GF-D8 (cell line): ENCODE measurements at places on chromosomes 12 and 14.

- peak; percentile 70 for DNase-seq
Observed at GRCh38 chr12:42382013-42382696, 56.2 kb downstream of the PPHLN1 start.

DNA sequence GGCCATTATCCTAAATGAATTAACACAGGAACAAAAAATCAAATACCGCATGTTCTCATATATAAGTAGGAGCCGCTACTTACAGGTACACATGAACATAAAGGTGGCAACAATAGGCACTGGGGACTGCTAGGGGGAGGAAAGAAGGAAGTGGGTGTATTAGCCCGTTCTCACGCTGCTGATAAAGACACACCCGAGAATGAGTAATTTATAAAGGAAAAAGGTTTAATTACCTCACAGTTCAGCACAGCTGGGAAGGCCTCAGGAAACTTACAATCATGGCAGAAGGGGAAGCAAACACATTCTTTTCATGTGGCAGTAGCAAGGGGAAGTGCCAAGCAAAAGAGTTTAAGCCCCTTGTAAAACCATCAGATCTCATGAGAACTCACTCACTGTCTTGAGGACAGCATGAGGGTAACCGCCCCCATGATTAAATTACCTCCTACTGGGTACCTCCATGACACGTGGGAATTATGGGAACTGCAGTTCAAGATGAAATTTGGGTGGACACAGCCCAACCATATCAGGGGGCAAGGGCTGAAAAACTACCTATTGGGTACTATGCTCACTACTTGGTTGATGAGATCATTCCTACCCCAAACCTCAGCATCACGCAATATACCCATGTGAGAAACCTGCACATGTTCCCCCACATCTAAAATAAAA is 16.4 kb upstream of the MIA2 start:
- no peak for DNase-seq

GRCh38 chr14:82537831-82538230 is 1004.2 kb upstream of the SEL1L start:
- no peak for DNase-seq

- no peak for DNase-seq
Observed at GRCh38 chr12:132484891-132485441, 5.0 kb upstream of the FBRSL1 start.

DNA sequence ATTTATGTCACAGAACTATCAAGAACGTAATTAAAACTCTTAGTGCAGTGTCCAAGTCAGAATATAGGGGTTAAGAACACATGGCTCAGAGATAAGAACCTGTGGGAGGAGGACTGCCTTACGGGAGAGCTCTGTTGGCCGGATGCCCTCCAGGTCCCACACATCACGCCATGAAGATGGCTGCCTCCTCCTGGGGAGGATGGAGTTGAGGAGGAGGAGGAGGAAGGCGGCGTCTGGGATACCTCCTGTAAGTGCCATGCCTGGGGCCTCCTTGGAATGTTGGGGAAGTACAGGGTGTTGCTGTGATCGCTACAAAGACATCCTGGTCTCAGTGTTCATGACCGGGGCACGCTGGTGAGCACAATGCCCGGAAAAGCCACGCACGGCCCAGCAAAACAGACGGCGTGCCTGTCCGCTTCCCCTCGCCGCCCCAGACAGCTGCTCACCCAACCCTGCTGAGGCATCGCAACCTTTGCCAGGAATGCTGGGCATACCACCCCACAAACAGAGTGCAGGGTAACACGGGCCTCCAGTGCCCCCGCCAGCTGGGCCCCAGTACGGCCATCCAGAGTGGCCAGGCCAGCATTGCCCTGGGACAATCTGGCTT is 28.7 kb upstream of the CD9 start:
- no peak for DNase-seq

- DNase-seq: no peak
Observed at GRCh38 chr14:69704319-69704718, 62.6 kb upstream of the SRSF5 start.

GRCh38 chr12:19243551-19243950 is 114.0 kb downstream of the PLEKHA5 start:
- DNase-seq: no peak

GRCh38 chr14:69726761-69727511 is 40.0 kb upstream of the SRSF5 start:
- DNase-seq: no peak

GRCh38 chr12:76919383-76920171 is 40.8 kb upstream of the CSRP2 start:
- DNase-seq: no peak

- no peak for DNase-seq
Observed at GRCh38 chr12:95241761-95242506, 24.3 kb downstream of the VEZT start.

GRCh38 chr12:59733200-59733599 is 137.4 kb downstream of the SLC16A7 start:
- DNase-seq: no peak

DNA sequence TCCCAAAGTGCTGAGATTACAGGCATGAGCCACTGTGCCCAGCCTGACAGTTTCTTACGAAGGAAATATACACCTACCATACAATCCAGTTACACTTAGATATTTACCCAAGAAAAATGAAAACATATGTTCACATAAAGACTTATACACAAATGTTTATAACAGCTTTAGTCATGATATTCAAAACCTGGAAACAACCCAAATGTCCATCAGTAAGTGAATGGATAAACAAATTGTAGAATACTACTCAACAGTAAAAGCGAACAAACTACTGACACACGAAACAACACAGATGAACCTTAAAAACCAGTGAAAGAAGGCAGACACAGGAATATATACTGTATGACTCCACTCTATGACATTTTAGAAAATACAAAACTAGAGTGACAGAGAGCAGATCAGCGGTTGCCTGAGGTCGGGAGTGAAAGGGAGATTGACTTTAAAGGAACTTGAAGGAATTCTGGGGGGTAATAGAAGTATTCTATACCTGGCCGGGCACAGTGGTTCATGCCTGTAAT is 83.6 kb downstream of the SPRING1 start:
- DNase-seq: no peak

DNA sequence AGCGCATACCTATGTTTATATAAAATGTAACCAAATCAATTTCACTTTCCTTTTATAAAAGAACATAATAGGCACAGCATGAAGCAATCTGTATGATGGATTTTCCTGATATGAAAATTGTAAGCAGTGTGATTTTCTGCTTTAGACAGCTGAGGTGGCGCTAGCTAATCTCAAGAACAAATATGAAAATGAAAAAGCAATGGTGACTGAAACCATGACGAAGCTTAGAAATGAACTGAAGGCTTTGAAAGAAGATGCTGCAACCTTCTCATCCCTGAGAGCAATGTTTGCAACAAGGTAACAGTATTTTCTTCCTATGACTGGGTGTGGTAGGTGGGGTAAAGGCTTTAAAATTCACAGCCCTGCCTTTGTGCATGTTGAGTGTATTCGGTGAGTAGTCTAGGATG is 65.0 kb upstream of the FGD4 start:
- DNase-seq: no peak

GRCh38 chr12:14883686-14884085 is 2.0 kb downstream of the MGP start:
- DNase-seq: no peak

DNA sequence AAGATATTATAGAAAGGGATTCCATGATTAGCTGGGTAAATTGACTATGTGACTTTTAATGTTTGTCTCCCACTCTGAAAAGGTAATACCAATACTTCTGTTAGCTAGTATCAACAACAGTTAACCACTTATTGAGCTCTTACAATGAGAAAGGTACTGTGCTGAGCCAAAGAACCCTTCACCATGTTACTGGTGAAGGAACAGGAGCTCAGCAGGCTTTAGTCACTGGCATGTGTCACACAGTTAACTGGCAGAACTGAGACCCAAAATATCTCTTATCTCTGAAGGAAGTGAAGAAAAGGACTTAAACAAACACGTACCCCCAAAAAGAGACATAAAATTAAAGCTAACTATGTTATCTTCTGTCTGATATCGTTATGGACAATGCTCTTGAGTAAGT is 170.6 kb downstream of the MED13L start:
- DNase-seq: no peak

GRCh38 chr14:92635031-92635430 is 113.4 kb downstream of the LGMN start:
- DNase-seq: no peak

DNA sequence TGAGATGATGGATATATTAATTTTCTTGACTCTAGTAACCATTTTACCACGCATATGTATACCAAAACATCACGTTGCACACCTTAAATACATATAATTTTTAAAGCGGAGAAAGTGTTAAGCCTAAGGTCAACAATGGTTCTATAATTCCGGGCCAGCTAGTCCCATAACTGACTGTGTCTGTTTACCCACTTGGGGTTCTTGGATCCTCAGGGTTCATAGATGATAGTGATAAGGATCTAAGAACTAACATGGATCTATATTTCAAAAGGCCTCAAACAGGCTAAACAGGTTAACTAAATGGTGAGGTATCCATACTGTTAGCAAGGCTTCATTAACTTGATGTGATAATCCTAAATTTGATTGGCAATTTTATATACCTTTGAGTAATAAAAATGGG is 9.8 kb downstream of the SLC38A1 start:
- DNase-seq: no peak

- DNase-seq: no peak
Observed at GRCh38 chr12:25074113-25074512, 120.8 kb downstream of the DNAI7 start.

GRCh38 chr14:42459171-42459685 is 852.6 kb downstream of the LRFN5 start:
- DNase-seq: no peak

GRCh38 chr12:6914246-6914946 is at the start of gene ENO2:
TSS of gene ENO2 (plus strand) at chr12:6914580. CDS start at chr12:6915833, 1,253 bp downstream.
- no peak for DNase-seq
